ENCODE measurements at places on chromosomes 7 and 10. TPM values are rescaled to one million over a fixed set of nuclear protein-coding genes. Genes with fewer than 3 reads are reported as not detected.

GRCh38 chr10:27998954-27999275, at the start of gene ODAD2:
Gene ODAD2, minus strand, starts transcription at chr10:27999079. Its CDS starts 3,937 bp downstream, at chr10:27995142.
- DNase-seq: no peak

GRCh38 chr10:17805921-17806577, 3.1 kb upstream of the MRC1 start:
- DNase-seq: no peak

GRCh38 chr7:108561047-108561619, 8.4 kb downstream of the THAP5 start:
- DNase-seq: no peak

DNA sequence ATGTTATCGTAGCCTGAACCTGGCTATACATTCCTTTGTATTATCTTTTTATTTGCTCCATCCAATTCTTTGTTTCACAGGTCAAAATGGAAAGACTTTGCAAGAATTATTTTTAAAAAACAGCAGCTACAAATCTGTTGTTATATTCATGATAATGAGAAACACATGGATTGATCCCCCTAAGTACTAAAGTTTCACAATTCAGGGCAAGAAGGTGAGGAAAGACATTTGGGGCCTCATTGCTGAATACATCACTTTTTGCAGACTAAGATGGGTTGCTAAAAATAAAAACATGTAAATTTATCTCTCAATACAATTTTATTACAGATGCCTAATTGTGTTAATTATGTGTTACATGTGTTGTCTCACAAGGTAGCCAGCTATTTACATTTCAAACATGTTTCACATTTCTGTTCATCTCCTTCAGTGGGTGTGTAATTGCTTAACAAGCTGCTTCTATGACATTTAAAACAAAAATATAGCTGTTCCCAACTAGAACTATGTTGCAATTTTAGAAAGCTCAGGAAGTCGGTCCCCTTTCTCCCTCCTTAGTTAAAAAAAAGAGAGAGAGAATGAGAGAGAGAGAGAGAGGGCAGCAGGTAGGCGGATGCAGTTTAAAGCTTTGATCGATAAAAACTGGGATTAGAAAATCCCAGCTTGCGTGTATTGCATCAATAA, 606.3 kb upstream of the FZD8 start:
- DNase-seq: no peak

GRCh38 chr10:3935933-3936359, 150.9 kb upstream of the KLF6 start:
- no peak for DNase-seq

DNA sequence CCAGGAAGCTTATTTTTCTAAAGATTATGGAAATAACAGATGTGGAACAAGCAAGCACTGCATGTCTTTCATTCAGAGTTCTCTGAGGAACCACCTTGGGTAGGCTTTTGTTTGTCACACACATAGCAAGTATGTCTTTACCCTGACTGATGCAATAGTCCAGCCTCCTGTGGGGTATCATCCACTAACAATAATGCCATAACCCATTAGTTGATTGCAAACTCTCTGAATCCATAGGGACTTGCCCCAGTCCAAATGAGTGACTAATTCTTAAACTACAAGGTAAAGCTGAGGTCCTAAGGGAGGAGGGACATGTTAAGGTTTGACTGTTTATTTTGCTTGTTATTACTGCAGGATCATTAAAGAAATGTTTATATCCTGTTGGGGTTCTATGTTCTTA, 151.4 kb upstream of the PRPS1L1 start:
- no peak for DNase-seq

DNA sequence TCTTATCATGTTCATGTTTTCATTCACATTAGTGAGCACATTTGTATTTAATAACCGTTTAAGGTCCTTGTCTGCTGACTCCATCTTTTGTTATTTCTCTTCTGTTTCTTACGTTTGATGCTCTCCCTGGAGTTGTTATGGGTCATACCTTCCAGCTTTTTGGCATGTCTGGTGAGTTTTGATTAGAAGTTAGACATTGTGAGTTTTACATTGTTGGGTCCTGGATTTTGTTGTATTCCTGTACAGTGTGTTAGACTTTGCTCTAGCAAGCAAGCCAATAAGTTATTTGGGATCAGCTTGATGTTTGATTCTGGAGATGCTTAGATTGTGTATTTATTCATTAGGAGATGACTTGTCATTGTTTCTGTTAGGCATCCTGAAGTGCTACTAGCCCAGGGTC, 16.9 kb downstream of the OLAH start:
- DNase-seq: no peak

GRCh38 chr7:103547451-103548284, 101.7 kb upstream of the SLC26A5 start:
- DNase-seq: no peak

DNA sequence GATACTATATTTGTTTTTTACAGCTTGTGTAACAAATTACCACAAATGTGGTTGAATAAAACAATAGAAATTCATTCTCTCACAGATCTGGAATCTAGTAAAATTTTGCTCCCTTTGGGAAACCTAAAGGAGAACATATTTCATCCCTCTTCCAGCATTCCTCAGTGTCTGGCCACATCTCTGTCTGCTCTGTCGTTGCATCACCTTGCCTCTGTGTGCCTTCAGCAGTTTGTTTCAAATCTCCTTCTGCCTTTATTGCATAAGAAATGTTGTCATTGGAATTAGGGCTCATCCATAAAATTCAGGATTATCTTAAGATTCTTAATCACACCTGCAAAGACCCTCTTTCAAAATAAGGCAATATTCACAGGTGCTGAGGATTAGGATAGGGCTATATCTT, 14.5 kb downstream of the OR2A14 start:
- no peak for DNase-seq

DNA sequence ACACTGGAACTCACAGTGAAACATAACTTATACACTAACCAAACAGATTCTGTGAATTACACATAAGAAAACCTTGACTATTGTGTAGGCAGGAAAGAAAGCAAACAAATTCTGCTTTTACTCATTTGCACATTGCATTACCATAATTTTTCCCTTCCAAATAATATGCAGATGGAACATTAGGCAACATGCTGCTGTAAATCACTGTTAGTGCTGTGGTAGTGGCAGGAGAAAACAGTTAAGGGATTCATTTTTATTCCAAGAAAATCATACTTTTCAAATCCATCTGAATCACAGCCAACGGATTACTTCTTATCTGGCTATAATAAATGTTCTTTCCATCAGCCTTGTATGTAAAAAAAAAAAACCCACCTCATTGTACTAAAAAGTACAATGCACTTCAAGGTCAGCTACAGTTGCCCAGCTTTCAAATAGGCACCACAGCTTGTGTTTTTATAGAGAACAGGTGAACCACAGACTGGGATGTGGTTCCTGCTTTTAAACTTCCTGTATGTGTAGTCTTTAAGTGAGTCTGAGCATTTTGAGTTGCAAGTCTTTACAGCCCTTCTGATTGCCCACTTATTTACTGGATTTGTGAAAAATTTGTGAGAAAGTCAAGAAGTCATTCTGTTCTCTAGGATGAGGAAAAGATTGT, 590.0 kb upstream of the SEMA3D start:
- DNase-seq: no peak

- peak; percentile 80 for DNase-seq
Measured at GRCh38 chr10:61903221-61903927, 1.9 kb downstream of the ARID5B start.

GRCh38 chr7:18400275-18400674, 95.3 kb upstream of the HDAC9 start:
- DNase-seq: no peak

- no peak for DNase-seq
Measured at GRCh38 chr7:157089100-157089610, 49.6 kb upstream of the UBE3C start.

GRCh38 chr7:44078521-44078920, 3.8 kb downstream of the POLM start:
- no peak for DNase-seq

DNA sequence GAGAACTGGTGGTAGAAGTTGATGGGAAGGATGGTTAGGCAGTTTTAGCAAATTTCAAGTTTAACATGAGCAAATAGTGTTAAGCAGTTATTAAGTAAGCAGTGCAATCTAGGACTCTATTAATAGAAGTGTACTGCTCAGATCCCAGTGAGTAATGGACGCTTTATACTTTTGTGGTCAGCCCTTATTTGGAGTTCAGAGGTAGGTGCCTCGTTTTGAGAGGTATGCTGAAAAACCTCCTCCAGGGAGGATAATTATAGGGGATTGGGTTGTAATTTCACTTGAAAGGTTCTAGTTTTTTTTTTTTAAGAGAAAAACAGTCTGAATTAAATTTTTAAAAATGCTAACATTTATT, 33.5 kb upstream of the CCDC7 start:
- no peak for DNase-seq

GRCh38 chr7:157018997-157019608, 8.6 kb upstream of the MNX1 start:
- DNase-seq: no peak

DNA sequence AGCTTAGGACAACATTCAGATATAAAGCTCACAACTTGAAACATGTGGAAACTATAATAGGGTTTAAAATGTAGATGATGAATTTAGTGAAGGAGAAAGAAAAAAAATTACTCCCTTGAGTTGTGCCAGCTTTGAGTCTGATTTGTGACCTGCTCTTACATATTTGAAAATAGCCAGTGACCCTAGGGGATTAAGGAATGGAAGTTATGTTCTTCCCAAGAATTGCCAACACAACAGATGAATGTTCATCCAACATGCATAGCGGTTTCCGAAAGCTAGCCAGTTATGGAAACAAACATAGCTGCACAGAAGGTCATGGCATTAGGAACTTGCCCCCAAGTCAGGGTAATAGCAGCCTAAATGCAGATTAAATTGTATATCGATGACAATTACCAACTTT, 10.8 kb downstream of the TMEM196 start:
- no peak for DNase-seq

DNA sequence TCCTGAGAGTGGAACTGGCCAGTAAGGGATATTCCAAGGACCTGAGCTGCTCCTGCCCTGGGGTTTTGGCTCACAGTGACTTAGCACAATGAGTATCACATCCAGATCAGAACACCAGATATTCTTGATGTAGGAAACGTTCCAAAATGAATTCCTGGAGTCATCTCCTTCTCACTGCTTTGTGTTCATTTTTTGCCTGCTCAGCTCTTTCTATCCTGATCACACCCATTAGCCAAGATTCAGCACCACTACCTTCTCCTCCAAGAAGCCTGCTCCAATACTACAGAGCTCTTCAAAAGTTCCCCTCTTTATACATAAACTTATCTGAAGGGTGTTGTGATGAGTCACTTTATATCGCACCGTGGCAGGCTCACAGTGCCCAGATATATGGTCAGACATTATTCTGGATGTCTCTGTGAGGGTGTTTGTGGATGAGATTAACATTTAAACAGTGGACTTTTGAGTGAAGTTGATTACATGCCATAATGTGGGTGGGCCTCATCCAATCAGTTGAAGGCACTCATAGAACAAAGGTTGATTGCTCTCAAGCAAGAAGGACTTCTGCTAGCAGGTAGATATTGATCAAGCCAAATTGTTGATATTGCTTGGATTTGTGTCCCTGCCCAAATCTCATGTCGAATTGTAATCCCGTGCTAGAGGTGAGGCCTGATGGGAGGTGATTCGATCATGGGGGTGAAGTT, 1155.2 kb upstream of the AUTS2 start:
- no peak for DNase-seq

Gene XRCC2
- total RNA-seq: 0.11 TPM

Gene SPDYE3
- total RNA-seq: not detected

Gene VWA2
- total RNA-seq: not detected

Gene PPP1R3C
- total RNA-seq: 2.0 TPM

Gene RBAK
- total RNA-seq: 9.9 TPM

Gene KAZALD1
- total RNA-seq: 5.7 TPM

Gene LRRC61
- 14.7 TPM for total RNA-seq

Gene PRKG1
- 50.2 TPM for total RNA-seq

Gene PYROXD2
- total RNA-seq: 5.6 TPM

Gene RRP12
- total RNA-seq: 5.9 TPM

Gene PNLIPRP2
- not detected for total RNA-seq

Data from ascending aorta (tissue), 2 donors.